ENCODE measurements at places on chromosomes 3 and 15.

DNA sequence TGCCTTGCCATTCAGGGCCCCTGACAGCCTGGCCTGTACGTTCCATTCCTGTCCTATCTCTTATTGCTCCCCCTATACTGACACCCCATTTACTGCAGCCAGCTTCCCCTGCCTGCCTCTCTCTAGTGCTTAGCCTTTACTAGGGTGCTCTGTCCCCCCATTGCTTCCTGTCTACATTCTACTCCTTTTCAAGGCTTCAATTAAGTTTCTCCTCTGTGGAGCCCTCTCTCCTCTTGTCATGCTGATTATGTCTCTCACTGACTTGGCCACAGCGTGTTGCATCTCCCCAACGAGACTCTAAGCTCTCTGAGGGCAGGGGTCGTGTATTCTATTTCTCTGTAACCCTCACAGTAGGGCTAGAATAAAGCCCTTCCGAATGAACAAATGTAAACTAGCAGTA is 185.2 kb downstream of the RPLP1 start:
- no peak for DNase-seq

DNA sequence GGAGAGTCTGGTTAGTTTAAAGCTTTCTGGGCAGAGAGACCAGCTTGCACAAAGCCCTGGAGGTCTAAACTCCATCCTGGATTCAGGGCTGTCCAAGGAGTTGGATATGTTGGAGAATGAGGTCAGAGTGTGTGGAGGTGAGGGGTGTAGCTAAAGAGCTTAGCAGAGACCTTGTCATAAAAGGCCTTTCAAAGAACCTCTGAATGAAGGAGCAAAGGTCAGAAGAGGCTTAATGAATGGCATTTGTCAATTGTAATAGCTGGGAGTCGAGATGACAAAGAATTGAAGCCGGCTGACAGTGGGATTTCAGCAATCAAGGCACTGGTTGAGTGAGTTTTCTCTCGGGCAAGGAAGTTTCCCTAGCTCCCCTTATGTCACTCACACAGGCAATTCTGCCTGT is 202.6 kb downstream of the PDCD6IP start:
- no peak for DNase-seq

- DNase-seq = no peak
Observed at GRCh38 chr3:73848173-73848906, 223.6 kb upstream of the PDZRN3 start.

GRCh38 chr3:51678641-51679040 is 7.6 kb downstream of the TEX264 start:
- no peak for DNase-seq

GRCh38 chr15:26697913-26698312 is 75.0 kb downstream of the GABRB3 start:
- no peak for DNase-seq

DNA sequence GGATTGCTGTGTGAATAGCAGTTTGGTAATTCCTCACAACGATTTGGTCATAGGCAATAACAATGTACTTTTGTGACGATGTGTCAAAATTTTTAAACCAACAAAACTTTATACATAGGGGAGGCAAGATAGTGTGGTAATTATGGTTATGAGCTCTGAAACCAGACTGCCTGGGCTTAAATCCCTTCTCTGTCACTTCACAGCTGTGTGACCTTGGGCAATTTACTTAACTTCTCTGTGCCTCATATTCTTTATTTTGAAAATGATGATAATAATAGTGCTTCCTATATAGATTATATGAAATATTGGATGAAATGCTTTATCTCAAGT is 5.7 kb downstream of the CD200 start:
- no peak for DNase-seq

GRCh38 chr3:111956995-111957734 is 21.7 kb upstream of the ABHD10 start:
- peak; percentile 43 for DNase-seq

DNA sequence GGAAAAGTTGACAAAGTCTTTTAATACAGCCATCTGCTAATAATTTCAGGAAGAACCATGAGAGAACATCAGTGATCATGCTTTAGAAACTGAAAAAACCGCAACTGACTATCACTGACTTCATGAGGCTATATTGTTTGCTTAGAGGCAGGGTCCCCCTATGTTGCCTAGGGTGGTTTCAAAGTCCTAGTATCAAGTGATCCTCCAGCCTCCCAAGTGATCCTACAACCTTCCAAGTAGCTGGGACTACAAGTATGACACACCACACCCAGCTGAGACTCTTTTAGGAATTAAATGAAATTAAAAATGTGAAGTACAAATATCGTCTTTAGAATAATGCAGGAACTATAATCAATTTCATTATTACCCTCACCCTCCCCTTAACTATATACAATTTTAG is 58.3 kb upstream of the CSPG5 start:
- no peak for DNase-seq

DNA sequence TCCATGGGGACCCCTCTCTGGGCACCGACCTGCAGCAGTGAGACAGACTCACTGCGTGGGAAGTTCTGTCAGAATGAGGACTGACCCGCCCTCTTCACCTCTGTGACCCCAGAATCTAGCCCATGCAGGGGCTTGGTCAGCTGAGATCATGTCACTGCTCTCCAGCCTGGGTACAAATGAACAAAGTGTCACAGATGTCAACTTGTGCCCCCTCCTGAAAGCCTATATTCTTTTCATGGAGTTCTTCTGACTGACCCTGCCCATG is 210.8 kb downstream of the XXYLT1 start:
- DNase-seq = no peak

- no peak for DNase-seq
Observed at GRCh38 chr3:128814519-128815317, 64.7 kb upstream of the ACAD9 start.

- DNase-seq = no peak
Observed at GRCh38 chr3:141938011-141938500, 61.6 kb downstream of the ATP1B3 start.

GRCh38 chr3:112514527-112515128 is 15.4 kb upstream of the BTLA start:
- no peak for DNase-seq

DNA sequence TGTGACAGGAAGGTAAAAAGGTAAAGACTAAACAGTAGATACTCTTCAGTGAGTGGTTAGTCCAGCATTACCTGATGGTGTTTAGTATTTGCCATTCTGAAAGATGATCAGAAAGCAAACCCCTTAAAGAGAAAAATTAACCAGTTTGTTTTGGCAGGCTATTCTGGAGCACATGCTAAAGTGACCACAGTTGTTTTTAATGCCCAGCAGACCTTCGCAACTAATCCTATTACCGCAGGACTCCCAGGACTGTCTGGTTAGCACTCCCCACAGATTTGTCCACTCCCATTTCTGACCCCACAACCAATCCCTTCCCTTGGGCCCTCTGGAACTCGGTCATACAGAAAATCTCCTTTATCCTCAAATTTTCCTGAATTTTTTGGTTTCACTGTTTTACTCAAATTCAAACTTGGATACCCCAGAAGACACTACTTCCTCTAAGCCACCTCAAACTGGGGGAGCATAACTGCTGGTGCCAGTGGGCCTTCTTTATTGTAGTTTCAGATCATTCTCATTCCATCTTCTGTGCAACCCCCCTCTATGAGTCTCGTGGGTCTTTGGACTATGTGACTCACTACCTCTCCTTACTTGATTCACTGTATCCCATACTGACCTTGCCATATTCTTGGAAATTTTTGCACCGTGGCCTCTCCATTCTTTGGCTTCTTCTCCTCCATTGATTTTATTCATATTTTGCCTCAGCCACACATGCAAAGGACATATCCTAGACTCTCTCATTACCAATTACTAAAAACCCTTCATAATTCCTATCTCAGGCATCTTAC is 104.4 kb downstream of the RBMS3 start:
- DNase-seq = no peak

- no peak for DNase-seq
Observed at GRCh38 chr15:80188251-80188650, 35.5 kb downstream of the FAH start.

DNA sequence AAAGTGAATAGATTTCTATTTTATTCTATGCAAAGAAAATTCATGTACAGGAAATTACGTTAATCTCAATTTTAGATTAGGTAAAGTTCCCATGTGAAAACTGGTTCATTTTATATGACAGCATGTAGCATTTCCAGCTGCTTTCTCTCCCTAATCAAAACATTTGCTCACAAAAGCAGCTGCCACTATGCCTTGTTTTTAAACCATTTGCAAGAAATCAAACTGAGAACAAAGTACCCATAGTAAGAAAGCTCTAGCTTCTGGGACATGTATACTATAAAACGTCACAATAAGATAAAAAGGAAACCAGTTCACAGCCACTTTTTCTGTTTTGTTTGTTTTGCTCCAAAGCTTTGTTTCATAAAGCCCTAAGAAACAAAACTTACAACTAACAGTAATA is 5.0 kb upstream of the CRYBG3 start:
- no peak for DNase-seq

- peak; percentile 60 for DNase-seq
Observed at GRCh38 chr3:142027735-142028134, 121.6 kb downstream of the TFDP2 start.

DNA sequence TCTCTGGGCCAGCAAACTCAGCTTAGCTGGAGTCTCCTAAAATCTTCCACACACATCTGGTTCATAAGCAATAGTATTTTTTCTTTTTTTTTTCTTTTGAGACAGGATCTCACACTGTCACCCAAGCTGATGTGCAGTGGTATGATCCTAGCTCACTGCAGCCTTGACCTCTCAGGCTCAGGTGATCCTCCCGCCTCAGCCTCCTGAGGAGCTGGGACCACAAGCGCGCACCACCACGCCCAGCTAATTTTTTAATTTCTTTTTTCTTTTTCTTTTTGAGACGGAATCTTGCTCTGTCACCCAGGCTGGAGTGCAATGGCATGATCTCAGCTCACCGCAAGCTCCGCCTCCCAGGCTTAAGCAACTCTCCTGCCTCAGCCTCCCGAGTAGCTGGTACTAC is 34.3 kb downstream of the RNU5B-1 start:
- no peak for DNase-seq

DNA sequence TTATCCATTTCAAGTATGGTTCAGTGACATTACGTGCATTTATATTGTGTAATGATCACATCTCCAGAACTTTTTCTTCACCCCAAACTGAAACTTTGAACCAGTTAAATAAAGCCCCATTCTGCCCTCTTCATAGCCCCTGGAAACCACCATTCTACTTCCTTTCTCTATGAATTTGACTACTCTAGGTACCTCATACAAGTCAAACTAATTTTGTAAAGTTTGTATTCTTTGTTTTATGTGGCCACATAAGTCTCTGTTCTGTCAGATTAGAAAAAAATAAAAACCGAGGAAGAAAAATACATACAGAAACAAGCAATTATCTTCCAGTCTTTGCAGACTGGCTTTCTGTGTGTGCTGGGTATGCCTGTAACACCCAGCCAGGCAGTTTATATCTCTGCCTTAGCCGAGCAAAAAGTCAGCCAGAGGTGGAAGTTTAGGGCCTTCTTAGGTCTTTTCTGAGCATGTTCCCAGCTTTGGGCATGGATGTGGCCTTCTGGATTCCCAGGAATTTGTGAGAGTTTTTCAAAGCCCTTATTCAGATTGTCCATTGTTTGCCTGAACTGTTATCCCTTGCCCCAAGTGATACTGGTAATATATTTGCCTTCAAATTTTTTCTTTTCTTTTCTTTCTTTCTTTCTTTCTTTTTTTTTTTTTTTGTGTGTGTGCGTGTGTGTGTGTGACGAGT is 6.0 kb upstream of the GRAMD1C start:
- no peak for DNase-seq

DNA sequence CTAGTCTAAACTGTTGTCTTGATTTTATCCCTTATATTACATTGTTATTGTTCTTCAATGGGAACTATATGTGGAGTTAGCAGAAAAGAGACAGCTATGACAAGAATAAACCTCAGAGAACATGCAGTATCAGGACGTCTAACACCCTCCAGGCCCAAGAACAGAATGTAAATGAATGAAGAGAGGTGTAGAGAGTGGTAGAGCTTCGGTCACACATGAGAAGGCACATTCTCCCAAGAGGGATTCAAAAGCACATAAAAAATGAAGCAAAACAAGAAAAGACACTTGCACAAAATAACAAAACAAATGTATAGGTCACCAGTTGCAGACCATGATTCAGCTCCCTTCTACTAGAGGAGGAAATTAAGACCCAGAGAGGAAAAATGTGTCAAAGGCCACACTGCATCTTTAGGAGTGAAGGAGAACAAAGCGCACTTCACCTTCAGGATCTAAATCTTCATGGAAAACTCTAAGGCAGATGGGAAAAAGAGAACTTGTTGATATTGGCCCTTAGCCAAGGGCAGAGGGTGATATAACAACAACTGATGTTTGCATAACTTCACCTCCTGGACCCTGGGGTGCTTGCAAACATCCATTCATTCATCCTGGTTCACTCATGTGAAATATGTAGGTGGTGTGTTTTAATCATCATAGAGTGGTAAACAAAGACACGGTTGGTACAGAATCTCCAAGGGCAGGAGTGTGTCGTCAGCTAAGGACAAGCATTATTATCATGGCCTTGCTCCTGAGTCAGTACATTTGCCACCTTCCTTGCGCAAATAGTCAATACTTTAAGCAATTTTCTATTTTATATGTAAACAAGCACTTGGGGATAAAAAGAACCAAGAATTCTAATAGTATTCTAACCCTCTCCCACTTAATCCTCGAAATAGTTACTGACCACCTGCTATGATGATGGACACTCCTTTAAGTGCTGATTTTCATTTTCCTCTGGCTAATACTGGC is 8.8 kb downstream of the NEK10 start:
- peak; percentile 74 for DNase-seq

- DNase-seq = peak; percentile 49
Observed at GRCh38 chr3:122679085-122679881, 1.4 kb upstream of the PARP14 start.

- DNase-seq = peak; percentile 57
Observed at GRCh38 chr15:40075298-40076044, 33.2 kb downstream of the BMF start.

DNA sequence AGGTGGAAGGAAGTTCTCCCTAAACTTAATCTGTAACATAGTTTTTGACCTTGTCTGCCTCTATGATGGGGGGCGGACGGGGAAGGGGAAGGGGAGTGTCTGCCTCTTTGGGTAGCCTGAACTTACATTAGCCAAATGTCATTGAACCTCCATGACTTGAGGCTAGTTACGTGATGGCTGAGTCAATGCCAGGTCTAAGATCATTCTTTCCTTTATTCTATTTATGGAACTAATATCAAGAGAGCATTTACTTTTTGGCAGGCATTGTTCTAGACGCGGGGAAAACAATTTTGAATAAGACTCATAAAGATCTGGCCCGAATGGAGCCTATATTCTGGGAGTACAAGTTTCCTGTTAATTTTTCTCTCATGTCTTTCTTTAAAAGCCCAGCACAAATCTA is 340.7 kb upstream of the C2CD4B start:
- DNase-seq = no peak

DNA sequence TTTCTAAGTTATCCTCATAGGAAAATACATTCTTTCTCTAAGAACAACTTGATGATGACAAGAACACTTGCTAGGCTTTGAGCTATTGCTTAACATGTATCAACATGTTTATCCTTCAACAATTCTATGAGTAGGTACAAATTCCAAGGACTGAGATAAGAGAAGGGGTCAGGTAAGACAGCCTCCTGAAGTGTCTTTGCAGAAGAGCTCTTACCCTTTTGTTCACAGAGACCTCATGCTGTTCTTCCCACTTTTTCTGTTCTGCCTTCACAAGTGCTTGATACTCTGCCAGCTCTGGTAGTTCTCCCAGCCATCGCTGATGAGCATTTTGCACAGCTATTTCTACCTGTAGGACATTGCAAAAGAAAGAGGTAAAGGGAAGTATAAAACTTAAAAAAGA is 50.9 kb downstream of the CEP152 start:
- DNase-seq = no peak
